ENCODE measurements at places on chromosomes 5 and 9.

- no peaks in the 10 kb centered on the region for H3K4me1 ChIP-seq
- H3K4me3 ChIP-seq, result no peak overlapping the region
- H3K27ac ChIP-seq, result no peak overlapping the region
- no peaks in the 10 kb centered on the region for H3K36me3 ChIP-seq
These were observed 111.5 kb upstream of the CCDC152 start for GRCh38 chr5:42645138-42645537.

DNA sequence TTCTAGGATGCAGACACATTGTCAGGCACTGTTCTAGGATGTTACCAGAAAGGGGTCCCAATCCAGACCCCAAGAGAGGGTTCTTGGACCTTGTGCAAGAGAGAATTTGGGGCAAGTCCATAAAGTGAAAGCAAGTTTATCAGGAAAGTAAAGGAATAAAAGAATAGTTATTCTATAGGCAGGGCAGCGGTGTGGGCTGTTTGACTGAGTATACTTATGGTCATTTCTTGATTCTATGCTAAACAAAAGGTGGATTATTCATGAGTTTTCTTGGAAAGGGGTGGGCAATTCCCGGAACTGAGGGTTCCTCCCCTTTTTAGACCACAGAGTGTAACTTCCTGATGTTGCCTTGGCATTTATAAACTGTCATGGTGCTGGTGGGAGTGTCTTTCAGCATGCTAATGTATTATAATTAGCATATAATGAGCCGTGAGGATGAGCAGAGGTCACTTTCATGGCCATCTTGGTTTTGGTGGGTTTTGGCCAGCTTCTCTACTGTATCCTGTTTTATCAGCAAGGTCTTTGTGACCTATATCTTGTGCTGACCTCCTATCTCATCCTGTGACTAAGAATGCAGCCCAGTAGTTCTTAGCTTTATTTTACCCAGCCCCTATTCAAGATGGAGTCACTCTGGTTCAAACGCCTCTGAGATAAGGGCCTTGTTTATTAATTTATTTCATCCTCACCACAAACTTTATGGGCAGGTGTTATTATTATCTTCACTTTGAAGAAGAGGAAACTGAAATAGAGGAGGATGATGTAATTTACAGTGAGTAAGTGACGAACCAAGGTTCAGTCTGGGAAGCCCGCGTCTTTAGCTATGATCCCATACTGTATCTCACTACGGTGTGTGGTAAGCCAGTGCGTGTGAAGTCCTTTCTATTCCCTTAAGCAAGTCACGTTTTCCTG, 186.0 kb upstream of the KLF4 start:
- no peaks in the 10 kb centered on the region for H3K36me3 ChIP-seq
- no peaks in the 10 kb centered on the region for H3K4me1 ChIP-seq
- no peaks in the 10 kb centered on the region for H3K27me3 ChIP-seq
- DNase-seq, result no peak
- H3K4me3 ChIP-seq, result no peak overlapping the region

GRCh38 chr9:133148199-133149129, 15.2 kb downstream of the GBGT1 start:
- H3K27me3 ChIP-seq, result no peaks in the 10 kb centered on the region
- no peak for DNase-seq
- H3K4me3 ChIP-seq, result peak overlapping the region; percentile 78
- no peaks in the 10 kb centered on the region for H3K36me3 ChIP-seq

DNA sequence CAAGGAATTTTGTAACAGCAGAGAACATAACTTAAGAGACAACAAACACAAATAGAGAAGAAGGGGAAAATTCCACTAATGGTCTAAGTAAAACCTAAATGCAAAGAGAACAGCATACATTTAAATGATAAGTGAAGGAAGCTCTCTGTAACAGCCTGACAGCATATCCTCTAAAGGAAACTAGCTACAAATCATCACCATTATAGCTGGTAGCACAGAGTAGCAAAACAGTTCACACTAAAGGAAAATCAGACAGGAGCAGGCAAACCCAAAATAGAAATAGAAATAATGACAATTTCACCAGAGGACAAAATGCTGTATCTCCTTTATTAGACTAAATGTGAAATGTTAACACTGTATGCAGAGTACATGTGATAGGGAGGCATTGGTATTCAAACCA, 532.8 kb downstream of the PTPRD start:
- H3K4me1 ChIP-seq, result no peaks in the 10 kb centered on the region
- no peak for DNase-seq
- no peaks in the 10 kb centered on the region for H3K36me3 ChIP-seq
- H3K27ac ChIP-seq, result no peak overlapping the region
- no peak overlapping the region for H3K4me3 ChIP-seq

- no peak for DNase-seq
- H3K27ac ChIP-seq, result no peak overlapping the region
- H3K27me3 ChIP-seq, result no peaks in the 10 kb centered on the region
- no peak overlapping the region for H3K4me3 ChIP-seq
These were observed 133.0 kb downstream of the CDH18 start for GRCh38 chr5:19855031-19855430.

DNA sequence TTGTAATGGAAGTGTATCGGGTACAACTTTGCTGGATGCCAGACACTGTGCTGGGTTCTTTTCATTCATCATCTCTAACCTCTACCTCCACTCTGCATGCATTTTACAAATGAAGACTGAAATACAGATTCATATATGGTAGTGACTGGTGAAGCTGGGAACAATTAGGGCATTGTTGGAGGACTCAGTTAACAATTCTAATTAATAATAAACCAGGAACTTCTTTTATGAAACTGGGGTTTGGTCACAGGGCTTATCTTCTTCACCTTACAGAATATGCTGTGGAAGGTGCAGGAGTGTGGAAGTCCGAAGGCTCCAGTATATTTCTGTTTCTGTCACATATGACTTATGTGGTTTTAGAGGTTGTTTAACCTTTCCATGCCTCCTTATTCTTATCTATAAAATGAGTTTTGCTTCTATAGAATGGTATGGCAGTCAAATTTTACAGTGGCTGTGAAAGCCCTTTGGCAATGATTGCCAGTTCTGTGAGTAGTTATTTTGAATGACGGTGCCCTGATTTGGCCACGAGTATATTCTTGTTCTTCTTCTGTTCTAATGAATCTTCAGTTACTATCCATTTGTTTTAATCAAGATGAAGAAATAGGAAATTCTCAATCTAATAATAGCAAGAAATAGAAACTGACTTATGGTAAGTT, 284.7 kb downstream of the GABRB2 start:
- no peak overlapping the region for H3K4me3 ChIP-seq
- no peaks in the 10 kb centered on the region for H3K27me3 ChIP-seq
- DNase-seq, result no peak
- no peak overlapping the region for H3K27ac ChIP-seq
- no peaks in the 10 kb centered on the region for H3K36me3 ChIP-seq

DNA sequence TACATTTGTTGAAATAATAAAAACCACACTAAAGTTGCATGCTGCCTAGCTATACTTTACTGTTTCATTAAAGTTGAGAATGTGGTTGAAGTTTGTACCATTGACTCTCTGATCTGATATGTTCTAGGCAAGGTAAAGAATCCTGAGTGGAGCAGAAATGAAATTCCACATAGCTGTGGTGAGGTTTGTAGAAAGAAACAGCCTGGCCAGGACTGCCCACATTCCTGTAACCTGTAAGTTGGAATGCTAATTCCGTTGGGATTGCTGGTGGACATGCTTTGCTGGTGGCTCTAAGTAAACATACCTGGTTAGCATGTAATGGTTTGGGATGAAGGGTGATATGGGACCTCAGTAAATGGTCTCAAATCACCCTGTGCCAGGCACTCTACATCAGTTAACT, 16.8 kb downstream of the NFX1 start:
- H3K4me1 ChIP-seq, result peaks cover 15% of the 10 kb centered on the region
- no peak overlapping the region for H3K27ac ChIP-seq
- H3K4me3 ChIP-seq, result no peak overlapping the region
- H3K36me3 ChIP-seq, result peaks cover 52% of the 10 kb centered on the region
- H3K27me3 ChIP-seq, result no peaks in the 10 kb centered on the region
